ENCODE measurements at places on chromosomes 13 and 19. TPM values are rescaled to one million over a fixed set of nuclear protein-coding genes. Genes with fewer than 3 reads are reported as not detected.

DNA sequence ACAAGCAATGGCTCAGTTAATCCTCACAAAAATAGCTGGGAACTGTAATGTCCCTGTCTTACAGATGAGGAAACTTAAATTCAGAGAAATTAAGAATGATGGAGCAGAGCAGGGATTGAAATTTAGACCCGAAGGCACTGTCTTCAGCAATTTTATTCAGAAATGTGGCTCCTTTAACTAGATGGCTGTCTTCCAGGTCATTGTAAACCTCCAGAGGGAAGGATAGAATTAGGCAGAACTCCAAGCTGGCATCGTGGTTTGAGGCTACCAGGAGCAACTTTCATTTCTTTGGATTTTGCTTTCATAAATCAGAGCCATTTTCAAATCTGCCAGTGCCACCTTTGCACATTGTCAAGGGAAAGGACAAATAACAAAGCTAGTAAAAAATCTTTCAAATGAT lies 339.0 kb downstream of the DCT start:
- DNase-seq: no peak

CBLC gene
- total RNA-seq: 14.0 TPM

DNA sequence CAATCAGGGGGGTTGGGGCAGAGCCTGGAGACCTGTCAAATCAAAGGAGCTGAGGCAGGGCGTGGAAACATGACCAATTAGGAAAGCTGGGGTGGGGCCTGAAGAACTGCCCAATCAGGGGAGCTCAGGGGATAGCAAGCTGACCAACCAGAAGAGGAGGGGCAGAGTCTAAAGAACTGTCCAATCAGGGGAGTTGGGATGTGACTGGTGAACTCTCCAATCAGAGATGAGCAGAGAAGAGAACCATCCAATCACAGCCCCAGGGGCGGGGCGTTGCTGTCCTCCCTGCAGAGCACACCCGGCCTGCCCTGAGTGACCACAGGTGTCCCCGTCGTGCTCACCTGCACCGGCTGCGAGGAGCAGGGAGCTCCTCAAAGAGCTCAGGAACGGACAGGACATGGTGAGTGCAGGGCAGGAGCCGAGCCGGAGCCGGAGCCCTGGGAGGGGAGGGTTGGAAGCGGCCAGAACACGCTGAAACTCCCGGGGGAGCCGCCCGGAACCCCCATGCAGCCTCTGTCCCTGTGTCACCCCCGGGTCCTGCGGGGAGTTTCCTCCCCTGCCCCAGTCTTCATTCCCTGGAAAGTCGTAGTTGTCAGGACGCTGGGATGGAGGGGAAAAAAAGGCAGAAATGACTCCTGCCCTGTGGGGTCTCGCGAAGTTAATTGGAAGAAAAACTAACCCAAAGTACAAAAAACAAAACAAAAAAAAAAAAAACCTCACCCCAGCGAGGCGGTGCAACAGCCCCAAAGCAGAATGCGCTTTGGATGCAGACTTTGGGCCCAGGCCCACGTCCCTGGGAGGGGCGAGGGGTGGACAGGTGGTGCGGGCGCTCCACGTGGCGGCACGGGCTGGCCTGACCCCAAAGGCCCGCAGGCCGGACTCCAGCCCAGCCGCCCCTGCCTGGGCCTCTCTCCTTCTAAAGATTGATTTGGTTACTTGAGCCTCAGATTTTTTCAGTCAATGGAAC lies at the start of gene ZNF556:
TSS of gene ZNF556 (plus strand) at position 311 of the 967 bp plus-strand sequence. CDS start at position 398, 87 bp downstream.
- no peak for DNase-seq

IZUMO4 gene
- 5.2 TPM for total RNA-seq

- DNase-seq: no peak
Observed at GRCh38 chr13:106163426-106163825, 372.0 kb downstream of the EFNB2 start.

BSPH1 gene
- not detected for total RNA-seq

DNA sequence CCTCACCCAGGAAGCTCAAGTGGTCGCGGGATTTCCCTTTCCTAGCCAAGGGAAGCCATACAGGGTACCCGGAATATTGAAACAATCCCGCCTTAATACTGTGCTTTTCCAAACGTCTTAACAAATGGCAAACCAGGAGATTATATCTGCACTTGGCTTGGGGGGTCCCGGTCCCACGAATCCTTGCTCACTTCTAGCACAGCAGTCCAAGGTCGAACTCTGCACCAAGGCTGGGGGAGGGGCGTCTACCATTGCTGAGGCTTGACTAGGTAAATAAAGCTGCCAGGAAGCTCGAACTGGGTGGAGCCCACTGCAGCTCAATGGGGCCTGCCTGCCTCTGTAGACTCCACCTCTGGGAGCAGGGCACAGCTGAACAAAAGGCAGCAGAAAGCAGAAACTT lies 1644.8 kb downstream of the PCDH9 start:
- no peak for DNase-seq

AZU1 gene
- total RNA-seq: 0.60 TPM

DNA sequence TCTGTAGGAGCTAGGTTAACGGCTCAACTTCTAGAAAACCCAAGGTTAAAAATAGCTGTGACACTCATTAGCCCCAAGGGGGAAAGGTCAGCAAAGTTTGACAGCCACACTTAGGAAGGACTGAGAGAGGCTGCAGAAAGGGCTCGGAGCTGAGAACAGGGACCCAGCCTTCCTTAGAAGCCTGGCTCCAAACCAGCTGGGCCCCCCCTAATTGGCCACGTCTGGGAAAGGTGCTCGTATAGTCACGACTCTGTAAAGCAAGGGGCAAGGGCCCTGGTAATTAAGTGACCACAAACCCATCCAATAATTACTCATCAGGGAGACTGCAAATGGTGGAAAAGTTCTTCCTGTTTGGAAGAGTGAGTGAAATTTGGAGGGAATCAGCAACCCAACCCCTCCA lies 90.5 kb downstream of the RNASEH2B start:
- no peak for DNase-seq

GRCh38 chr13:82687884-82688283 lies 1194.4 kb downstream of the SLITRK1 start:
- DNase-seq: no peak

CGB8 gene
- total RNA-seq: not detected

CLDND2 gene
- total RNA-seq: not detected
